ENCODE measurements at places on chromosomes 5 and 9.

- no peak for DNase-seq
Measured at GRCh38 chr5:176658817-176659511, 11.7 kb downstream of the TSPAN17 start.

- DNase-seq: no peak
Measured at GRCh38 chr9:2800394-2801179, 43.3 kb downstream of the PUM3 start.

DNA sequence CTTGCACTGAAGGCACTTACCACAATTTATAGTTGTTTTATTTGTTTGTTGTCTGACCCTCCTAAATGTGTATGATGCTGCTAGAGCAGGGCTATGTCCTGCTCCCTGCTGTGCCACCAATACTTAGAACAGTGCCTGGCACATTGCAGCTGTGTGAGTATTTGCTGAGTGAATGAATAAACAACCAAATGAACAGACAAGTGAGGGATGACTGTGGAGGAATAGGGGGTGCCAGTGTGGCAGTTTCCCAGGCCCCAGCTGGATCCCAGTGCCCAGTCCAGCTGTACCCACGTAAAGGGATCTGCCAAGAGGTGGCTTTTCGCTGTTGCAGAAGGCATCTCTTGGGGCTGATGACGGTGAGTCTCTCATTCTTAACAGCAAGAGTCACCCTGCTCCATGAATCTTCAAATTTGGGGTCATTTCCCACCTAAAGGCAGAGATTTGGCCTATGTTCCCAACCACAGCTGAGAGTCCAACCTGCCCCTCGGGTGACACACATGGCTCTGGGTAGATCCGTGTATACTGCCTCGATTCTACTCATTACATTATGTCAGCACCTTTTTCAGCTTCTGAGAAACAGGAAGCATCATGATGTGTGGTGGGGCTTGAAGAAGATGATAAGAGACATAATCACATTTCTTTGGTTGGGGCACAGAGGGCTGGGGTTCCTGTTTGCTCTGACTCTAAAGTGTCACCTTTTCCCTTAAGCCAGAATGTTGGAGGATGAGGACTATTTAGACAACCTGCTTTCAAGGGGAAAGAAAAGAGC, 14.3 kb downstream of the IL5 start:
- no peak for DNase-seq

GRCh38 chr5:147339313-147339712, 104.5 kb downstream of the STK32A start:
- no peak for DNase-seq

DNA sequence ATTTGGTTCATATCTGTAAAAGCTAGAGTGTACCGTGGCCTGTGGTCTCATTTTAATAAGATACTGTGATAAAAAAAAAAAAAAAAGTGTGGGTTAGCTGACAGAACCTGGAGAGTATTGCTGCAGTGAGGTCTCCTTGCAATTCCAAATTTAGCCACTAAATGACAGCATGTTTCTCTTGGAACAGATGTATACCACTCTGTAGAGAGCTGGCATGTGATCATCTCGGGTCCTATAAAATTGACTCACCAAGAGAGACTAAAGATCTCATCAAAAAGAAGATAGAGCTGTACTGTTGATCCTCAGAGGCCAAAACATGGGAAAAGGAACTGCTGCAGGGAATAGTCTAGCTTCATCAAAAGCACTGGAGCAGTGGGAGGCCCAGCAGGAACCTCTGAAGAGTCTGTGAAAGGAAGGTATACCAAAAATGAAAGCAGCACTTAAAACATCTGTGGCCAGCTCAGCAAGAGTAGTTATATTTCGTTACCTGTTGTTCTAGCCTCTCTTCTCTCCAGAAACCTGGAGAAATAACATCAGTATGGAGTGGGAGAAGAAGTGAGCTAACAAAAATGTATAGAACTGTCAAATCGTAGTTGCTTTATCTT, 826.8 kb downstream of the EFNA5 start:
- no peak for DNase-seq

- no peak for DNase-seq
Measured at GRCh38 chr9:35920051-35920620, 10.8 kb downstream of the SPAAR start.

DNA sequence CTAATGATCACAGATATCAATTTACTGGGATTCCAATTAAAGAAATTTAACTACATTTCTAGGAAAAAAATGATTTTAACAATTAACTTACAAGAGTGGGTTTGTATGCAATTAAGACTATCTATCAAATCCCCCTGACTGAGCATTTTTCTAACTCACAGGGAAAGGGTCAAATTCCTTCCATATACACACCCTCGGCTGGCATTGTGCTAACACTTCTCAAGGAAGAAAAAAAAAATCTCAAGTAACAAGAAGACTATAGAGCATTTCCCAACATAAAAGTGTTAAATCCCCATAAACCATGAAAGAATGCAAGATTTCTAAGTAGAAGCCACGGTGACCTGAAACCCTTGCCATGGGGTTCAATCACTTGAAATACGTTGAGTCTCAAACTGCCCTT, 368.8 kb downstream of the GLIS3 start:
- DNase-seq: no peak

DNA sequence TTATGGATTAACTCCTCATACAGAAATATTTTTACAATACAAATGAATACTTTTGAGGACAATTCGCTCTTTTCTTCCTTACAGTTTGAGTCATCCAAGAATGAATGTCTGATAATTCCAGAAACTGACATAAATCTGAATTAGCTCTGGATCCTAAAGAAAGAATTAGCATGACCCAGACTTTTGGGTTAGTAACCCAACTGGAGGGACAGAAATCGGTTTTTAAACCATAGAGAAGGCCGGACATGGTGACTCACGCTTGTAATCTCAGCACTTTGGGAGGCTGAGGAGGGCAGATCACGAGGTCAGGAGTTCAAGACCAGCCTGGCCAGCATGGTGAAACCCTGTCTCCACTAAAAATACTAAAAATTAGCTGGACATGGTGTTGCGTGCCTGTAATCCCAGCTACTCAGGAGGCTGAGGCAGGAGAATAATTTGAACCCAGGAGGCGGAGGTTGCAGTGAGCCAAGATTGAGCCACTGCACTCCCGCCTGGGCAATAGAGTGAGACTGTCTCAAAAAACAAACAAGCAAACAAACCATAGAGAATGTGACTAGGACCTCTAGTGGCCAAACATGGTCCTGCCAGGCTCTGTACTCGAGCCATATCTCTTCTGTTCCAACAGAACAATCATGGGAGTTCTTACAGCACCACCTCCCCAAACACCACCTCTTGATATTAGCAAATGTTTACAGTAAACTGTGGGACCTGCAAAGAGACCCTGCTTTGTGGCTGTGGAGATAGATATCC, 44.8 kb downstream of the LURAP1L start:
- no peak for DNase-seq

GRCh38 chr9:76817489-76817888, 53.3 kb downstream of the PCA3 start:
- DNase-seq: no peak
